ENCODE measurements at places on chromosomes 1 and 21. TPM values are rescaled to one million over a fixed set of nuclear protein-coding genes. Genes with fewer than 3 reads are reported as not detected.

Gene GPR3
- total RNA-seq, result 0.09 TPM

Gene C1orf226
- 0.14 TPM for total RNA-seq

Gene ABCA4
- 0.24 TPM for total RNA-seq

Gene ADPRS
- total RNA-seq, result 32.2 TPM

GRCh38 chr1:15810073-15810472 is 2.6 kb upstream of the UQCRHL start:
- no peak overlapping the region for H3K4me3 ChIP-seq
- DNase-seq, result no peak
- H3K4me1 ChIP-seq, result no peaks in the 10 kb centered on the region

- no peaks in the 10 kb centered on the region for H3K4me1 ChIP-seq
- no peak for DNase-seq
- no peaks in the 10 kb centered on the region for H3K36me3 ChIP-seq
Observed at GRCh38 chr1:178020968-178021640, 51.2 kb upstream of the SEC16B start.

- no peaks in the 10 kb centered on the region for H3K4me1 ChIP-seq
- no peaks in the 10 kb centered on the region for H3K27me3 ChIP-seq
- DNase-seq, result no peak
- no peak overlapping the region for H3K4me3 ChIP-seq
- no peaks in the 10 kb centered on the region for H3K36me3 ChIP-seq
Observed at GRCh38 chr1:214496126-214496525, 55.3 kb downstream of the PTPN14 start.

- DNase-seq, result no peak
- H3K36me3 ChIP-seq, result no peaks in the 10 kb centered on the region
- H3K4me1 ChIP-seq, result no peaks in the 10 kb centered on the region
- no peak overlapping the region for H3K27ac ChIP-seq
Observed at GRCh38 chr1:172136925-172137324, 283.6 kb upstream of the C1orf105 start.

GRCh38 chr1:211932933-211933254 is 102.3 kb upstream of the LPGAT1 start:
- H3K27me3 ChIP-seq, result no peaks in the 10 kb centered on the region
- no peak overlapping the region for H3K27ac ChIP-seq
- no peaks in the 10 kb centered on the region for H3K36me3 ChIP-seq

GRCh38 chr1:2472109-2472508 is 4.0 kb upstream of the PLCH2 start:
- H3K27me3 ChIP-seq, result peaks cover 26% of the 10 kb centered on the region
- no peaks in the 10 kb centered on the region for H3K36me3 ChIP-seq
- H3K4me3 ChIP-seq, result no peak overlapping the region
- DNase-seq, result no peak

DNA sequence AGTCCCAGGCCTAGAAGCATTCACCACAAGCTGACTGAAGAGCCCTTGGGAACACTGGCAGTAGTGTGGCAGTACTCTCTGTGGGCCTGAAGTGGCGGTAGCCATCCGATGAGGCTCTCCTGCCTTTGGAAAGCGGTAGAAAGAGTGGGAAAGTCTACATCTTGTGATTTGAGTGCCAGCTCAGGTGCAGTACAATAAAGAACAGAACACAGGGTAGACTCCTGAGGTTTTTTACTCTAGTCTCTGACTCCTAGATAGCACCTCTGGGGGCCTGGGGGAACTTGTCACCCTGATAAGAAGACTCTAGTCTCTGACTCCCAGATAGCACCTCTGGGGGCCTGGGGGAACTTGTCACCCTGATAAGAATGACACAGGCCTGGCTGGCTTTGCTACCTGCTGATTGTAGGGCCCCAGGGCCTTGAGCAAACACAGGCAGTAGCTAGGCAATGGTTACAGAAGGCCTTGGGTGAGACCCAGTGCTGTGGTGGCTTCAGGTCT is 18.0 kb upstream of the IL20 start:
- no peak overlapping the region for H3K27ac ChIP-seq
- H3K36me3 ChIP-seq, result no peaks in the 10 kb centered on the region
- H3K4me1 ChIP-seq, result no peaks in the 10 kb centered on the region

DNA sequence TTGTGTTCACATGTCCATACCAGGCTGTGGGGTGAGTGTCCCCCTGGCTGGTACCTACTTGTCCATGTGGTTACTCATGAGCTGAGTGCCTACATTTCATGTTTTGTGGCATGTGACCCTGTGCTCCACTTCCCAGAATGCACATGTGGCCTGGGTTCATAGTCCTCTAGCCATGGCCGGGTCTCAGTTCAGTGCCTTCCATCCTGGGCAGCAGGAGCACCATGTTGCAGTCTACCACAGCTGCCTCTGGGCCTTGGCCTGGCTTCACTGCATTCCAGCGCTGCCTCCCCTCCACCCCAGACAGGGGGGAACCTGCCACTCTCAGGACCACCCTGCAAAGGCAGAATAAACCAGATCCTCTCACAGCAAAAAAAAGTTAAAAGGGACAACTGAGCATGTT is 5.5 kb downstream of the CEPT1 start:
- no peak overlapping the region for H3K4me3 ChIP-seq
- no peak overlapping the region for H3K27ac ChIP-seq
- H3K36me3 ChIP-seq, result peaks cover 38% of the 10 kb centered on the region
- no peaks in the 10 kb centered on the region for H3K27me3 ChIP-seq
- no peak for DNase-seq

- DNase-seq, result peak; percentile 37
- H3K27ac ChIP-seq, result no peak overlapping the region
- no peaks in the 10 kb centered on the region for H3K36me3 ChIP-seq
- no peaks in the 10 kb centered on the region for H3K4me1 ChIP-seq
- H3K4me3 ChIP-seq, result no peak overlapping the region
Observed at GRCh38 chr1:119885903-119886783, 10.2 kb downstream of the ADAM30 start.

GRCh38 chr1:236753516-236753915 is 41.6 kb upstream of the MTR start:
- no peak overlapping the region for H3K4me3 ChIP-seq
- H3K27me3 ChIP-seq, result no peaks in the 10 kb centered on the region
- DNase-seq, result no peak
- H3K4me1 ChIP-seq, result no peaks in the 10 kb centered on the region

- peaks cover 2% of the 10 kb centered on the region for H3K36me3 ChIP-seq
- no peak for DNase-seq
- H3K27ac ChIP-seq, result no peak overlapping the region
Observed at GRCh38 chr1:208030288-208031091, 119.6 kb upstream of the CD34 start.

- no peaks in the 10 kb centered on the region for H3K27me3 ChIP-seq
- DNase-seq, result no peak
- no peak overlapping the region for H3K4me3 ChIP-seq
Observed at GRCh38 chr1:94438692-94439276, 20.6 kb downstream of the ABCD3 start.

All from thymus (tissue), 14 donors.